ENCODE measurements at places on chromosomes 11 and 22.

- no peak for DNase-seq
Measured at GRCh38 chr11:12451179-12451814, 73.9 kb downstream of the PARVA start.

GRCh38 chr22:45450921-45451651 lies 37.6 kb downstream of the RIBC2 start:
- no peak for DNase-seq

DNA sequence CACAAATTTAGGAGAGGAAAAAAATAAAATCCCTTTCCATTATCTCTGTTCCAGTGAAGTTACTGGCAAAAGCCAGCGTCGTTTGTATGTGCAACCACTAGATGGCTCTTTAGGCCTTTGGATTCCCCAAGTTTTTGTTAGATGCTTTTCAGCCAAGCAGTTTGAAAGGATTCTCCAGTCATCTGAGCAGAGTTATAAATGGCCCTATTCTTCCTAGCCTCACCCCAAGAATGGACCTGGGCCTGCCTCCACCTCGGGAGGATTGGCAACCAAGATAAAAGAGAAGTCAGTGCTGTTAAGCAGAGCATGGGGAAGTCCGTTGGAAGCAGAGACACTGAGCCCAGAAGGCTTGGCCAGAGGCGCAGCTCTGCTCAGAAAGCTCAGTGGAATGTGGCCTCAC lies 15.4 kb downstream of the FAM181B start:
- DNase-seq, result no peak

GRCh38 chr22:40524392-40525249 lies 111.9 kb downstream of the MRTFA start:
- DNase-seq, result no peak

GRCh38 chr11:122661182-122661945 lies 5.8 kb downstream of the UBASH3B start:
- no peak for DNase-seq
